ENCODE measurements at places on chromosomes 16 and 17.

DNA sequence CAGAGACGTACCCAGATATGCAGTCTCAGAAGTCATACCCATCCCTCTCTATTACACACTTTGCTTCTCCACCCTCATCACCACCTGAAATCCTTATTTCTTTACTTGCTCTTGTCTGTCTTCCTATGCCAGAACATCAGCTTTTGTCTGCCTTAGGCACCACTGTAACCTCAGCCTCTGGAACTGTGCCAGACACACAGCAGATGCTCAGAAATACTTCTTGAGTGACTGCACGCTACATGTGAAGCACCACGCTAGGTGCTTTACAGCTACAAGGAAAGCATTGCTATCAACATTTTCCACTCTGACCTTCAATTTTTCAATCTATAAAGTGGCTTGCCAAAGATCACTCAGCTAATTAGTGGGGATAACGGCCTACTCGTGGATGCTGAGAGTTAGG is 226.8 kb downstream of the CHD9NB start:
- no peak for DNase-seq

DNA sequence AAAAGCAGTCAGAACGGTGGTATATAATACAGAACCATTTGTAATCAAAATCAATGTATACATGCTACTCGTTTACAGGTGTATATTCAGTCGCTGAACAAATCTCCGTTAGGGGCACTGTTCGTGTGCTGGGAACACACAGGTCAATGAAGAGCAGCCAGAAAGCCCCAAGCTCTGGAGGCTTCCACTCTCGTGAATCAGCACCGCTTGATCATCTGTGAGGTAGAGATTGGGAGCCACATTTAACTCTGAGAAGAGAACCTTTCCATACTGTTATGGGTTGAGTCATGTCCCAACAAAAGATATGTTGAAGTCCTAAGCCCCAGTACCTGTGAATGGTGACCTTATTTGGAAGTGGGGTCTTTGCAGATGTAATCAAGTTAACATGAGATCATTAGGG is 5.4 kb upstream of the CYTH1 start:
- DNase-seq: no peak

DNA sequence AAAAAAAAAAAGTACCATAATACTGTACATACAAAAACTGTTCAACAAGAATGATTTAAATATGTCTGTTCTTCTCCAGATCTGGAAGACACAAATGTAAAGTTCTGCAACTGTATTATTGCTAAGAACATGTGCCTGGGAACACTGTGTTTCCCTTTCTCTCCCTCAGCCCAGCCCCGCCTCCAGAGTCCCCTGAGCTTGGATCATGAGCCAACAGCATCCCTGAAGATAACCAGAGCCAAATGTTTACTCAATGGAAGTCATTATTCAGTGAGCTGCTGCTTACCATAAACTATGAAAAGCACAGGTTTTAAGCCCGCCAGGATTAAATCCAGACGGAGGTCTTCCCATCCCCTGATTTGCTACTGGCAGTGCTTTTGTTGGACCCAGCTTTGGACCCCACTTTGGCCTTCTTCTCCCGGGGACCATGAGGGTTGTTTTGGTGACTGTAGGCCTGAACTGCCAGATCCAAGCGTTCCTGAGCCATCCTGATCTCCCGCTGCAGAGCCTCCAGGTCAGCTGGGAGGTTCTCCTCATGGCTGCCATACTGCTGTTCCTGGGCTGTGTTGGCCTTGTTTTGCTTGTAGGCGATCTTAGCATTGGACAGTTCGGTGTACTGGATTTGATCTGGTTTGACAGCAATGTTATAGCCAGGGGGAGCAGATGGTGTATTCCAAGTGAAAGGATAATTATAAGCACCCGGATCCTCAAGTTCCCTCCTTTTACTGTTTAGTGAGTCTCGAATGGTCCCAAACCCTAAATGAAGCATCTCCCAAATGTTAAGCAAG is 25.6 kb downstream of the GJC1 start:
- DNase-seq: no peak

- no peak for DNase-seq
Measured at GRCh38 chr17:1730326-1731193, 6.1 kb downstream of the WDR81 start.

GRCh38 chr17:76268015-76268749 is 3.0 kb downstream of the UBALD2 start:
- no peak for DNase-seq

DNA sequence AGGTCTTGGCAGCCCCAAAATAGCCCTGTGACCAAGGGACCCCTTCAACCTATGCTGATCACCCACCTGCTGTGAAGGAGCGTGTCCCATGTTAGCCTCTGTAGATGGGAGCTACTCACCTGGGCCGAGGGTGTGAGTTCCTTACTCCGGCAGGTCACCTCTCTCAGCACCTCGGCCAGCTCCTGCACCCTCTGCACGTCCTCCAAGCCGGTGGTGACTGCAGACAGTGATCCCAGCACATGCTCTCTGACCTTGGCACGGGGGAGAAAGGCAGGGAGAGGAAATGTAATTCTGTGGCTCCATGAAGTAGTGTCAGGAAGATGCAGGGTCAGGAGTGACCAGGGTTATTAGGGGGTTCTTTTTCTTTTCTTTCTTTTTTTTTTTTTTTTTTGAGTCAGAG is 67.7 kb upstream of the BCO1 start:
- no peak for DNase-seq

- no peak for DNase-seq
Measured at GRCh38 chr17:35255316-35255715, 12.4 kb downstream of the SLFN5 start.

DNA sequence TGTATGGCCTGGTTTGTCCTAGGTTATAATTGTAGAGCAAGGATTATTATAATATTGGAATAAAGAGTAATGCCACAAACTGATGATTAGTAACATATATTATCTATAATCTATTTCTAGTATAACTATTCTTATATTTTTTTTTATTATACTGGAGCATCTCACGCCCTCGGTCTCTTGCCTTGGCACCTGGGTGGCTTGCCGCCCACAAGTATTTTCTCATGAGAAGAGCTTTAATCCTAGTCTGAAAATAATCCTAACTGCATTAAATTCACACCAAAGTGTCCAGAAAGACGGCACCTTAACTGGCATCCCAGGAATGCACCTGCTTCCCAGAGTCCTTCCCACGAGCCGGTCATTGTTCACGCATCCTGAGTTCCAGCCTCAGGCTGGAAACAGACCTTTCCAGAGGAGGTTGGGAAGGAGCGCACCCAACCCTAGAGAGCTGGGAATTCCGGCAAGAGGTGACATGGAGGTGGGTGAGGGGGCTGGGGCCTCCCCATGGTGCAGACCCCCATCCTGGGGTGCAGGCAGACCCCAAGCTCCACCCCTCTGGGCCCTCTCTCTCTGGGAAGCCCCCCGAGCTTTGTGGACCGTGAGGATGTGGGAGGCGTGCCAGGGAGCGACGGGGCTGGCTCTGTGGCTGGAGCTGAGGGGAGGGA is 15.9 kb downstream of the CHMP1A start:
- DNase-seq: no peak

GRCh38 chr17:77821114-77821513 is 137.4 kb upstream of the TNRC6C start:
- no peak for DNase-seq

DNA sequence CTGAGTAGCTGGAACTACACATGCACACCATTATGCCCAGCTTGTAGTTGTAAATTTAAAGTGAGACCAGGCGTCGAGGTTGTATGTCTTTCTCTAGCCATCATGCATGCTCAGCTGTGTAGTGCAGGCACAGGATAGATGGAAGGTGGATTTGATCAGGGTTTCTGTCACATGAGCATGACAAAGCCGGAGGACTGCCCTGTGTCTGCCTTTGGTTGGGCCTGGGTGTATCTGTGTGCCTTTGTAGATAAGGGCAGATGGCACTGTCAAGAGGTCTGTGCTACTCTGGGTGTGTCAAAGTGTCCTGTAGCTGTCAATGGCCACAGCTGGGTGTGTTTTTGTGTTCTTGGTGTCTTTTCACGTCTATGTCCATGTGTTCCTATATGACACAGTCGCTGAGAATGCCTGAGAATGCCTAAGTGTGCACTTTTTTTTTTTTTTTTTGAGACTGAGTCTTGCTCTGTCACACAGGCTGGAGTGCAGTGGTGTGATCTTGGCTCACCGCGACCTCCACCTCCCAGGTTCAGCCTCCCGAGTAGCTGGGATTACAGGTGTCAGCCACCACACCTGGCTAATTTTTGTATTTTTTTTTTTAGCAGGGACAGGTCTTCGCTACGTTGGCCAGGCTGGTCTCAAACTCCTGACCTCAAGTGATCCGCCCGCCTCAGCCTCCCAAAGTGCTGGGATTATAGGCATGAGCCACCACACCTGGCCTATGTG is 4.1 kb upstream of the NAGS start:
- DNase-seq: no peak

- DNase-seq: no peak
Measured at GRCh38 chr16:89266521-89267134, 49.1 kb downstream of the ZNF778 start.

- peak; percentile 32 for DNase-seq
Measured at GRCh38 chr16:23029733-23030420, 119.4 kb downstream of the USP31 start.

GRCh38 chr17:63827801-63828221 is 348 bp upstream of the FTSJ3 start:
- no peak for DNase-seq

DNA sequence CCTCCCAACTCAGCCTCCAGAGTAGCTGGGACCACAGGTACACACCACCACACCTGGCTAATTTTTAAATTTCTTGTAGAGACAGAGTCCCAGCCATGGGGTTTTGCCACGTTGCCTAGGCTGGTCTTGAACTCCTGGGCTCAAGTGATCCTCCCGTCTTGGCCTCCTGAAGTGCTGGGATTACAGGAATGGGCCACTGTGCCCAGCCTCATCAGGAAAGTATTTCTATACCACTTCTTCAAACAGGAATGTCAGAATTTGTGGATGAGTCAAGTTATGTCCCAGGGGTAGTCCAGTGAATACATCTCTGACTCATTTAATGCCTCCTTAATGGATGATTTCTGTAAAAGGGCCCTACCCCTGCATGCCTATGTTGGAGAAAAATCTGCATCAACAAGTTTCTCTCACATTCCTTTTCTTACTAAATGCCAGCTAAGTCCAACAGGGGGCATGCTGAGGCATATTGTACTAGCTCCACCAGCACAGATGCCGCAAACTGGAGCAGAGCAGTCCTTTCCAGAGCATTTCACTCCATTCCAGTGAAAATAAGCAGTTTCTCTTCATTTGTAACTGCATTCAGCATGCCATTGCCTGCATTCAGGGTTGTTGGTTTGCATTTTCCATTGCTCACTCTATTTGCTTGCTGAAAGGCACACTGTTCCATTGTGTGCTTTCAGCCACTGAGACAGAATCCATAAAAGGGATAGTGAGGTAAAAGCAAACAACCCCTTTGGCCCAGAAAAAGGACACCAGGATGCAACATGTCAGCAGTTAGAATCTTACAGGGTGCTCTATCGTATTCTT is 5.3 kb upstream of the CAVIN1 start:
- peak; percentile 74 for DNase-seq

- DNase-seq: no peak
Measured at GRCh38 chr16:29983420-29984136, 9.9 kb downstream of the TAOK2 start.

- no peak for DNase-seq
Measured at GRCh38 chr16:21946889-21947635, 6.1 kb upstream of the UQCRC2 start.

GRCh38 chr16:85029408-85029784 is 1.8 kb downstream of the KIAA0513 start:
- DNase-seq: no peak

GRCh38 chr16:66541388-66542355 is 8.2 kb downstream of the TK2 start:
- no peak for DNase-seq

GRCh38 chr16:840561-841454 is 40.3 kb upstream of the GNG13 start:
- no peak for DNase-seq

GRCh38 chr17:79565606-79566250 is 45.1 kb downstream of the RBFOX3 start:
- DNase-seq: no peak

DNA sequence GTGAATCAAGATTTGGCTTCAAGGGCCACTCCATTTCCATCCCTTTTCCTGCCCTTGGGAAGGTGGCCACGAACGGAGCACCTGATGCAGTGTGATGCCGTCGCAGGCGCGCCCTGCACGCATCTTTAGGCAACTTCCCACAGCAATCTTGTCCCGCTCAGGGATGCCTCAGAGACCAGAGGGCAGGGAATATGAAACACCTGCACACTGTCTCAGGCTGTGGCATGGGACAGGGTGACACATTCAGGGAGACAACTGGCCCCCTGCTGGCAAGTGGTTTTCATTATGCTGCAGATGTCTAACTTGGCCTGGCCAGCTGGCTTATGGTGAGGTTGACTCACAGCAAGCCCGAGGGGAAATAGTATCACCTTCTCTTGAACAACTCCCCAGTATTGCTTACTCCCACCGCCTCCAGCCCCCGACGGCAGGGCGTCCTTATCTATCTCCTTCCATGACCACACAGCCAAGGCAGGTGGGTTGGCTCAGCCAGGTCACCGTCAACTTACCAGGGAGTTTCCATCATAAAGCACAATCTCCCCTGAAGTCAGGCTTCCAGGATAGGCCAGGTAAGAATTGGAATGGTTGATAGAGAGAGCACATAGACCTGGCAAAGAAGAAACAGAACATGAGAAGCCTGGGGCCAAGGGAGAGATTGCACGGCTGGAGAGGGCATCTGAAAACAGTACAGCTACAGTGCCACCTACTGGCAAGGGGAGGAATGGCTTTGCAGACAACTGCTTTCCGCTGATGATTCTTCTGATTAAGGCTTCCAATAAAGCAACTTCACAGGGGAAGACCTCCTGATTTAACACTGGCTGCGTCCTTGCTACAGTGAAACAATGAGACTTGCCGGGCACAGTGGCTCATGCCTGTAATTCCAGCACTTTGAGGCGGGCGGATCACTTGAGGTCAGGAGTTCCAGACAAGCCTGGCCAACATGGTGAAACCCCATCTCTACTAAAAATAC is 21.1 kb downstream of the WIPI1 start:
- peak; percentile 85 for DNase-seq

DNA sequence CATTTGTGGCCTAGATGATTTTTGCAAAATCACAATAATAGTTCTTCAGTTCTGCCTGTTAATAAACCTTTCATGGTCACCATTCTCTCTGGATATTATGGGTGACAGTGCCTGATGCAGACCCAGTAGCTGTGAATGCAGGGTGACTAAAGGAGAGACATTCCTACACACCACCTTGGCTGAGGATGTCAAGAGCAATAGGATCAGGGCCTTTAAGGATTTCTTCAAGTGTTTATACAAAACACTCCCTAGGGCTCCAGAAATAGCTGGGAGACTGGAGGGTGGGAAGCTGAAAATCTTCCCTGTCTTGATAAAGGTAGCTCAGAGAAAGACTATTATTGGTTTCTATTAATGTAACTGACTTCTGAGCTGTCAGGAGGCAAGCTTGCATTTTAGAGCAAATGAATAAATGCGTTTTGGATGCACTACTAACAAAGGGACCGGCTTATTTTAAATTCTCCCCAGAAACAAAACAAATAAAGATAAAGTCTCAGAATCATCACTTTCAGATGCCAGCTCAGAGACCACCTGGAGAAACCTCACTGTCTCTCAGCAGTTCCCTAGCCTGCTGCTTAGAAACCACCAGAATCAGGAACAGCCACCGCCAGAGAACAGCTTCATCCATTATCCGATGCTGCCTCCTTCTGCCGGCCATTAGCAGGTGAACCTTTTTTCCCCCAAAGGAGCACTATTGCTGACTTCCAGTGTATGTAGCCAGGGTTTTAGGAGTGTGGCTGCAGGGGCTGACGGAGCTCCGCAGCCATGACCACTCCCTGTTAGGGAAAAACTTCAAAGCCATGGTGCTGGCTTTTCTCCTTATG is 171.4 kb upstream of the DYNLRB2 start:
- DNase-seq: peak; percentile 75

Measured in ecto neural progenitor cell (in vitro differentiated cells).